H1 (cell line): ENCODE measurements at places on chromosomes 6 and 20. TPM values are rescaled to one million over a fixed set of nuclear protein-coding genes. Genes with fewer than 3 reads are reported as not detected.

NKAIN4 gene
- 17.0 and 21.9 TPM in 2 replicates for polyA plus RNA-seq

DNA sequence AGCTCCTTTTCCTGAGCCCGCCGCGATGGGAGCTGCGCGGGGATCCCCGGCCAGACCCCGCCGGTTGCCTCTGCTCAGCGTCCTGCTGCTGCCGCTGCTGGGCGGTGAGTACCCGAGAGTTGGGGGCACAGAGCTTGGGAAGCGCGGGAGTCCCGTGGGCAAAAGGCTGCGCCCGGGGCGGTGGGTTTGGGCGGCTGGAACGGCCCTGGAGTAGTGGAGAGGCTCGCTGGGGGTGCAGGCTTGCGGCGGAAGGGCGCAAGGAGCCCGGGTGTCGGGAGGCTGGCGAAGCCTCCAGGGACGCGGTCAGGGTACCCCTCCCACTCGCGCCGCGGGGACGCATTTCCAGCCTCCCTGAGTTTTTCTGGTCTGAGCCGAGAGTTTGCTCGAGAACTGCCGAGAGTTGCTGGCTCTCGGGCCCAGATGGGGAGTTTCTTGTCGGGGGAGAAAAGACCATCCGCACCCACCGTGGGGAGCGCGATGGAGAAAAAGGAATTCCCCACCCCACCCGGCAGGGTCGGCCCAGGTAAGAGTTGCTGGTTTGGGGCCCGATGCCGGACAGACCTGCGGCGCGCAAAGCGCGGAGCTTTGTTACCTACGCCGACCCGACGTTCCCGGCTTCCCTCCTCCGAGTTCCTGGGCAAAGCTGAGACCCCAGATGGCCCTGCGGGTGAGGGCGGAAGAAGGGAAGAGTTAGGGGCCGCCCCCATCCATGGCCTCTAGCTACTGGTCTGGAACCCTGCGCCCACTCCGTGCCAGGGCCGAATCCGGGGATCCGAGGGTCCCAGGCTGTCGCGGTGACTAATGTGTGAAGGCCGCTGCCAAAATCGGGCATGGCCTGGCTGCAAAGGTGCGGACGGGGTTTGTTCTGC lies 584 bp downstream of the PTK7 start:
- peaks cover 17% of the 10 kb centered on the region; the same call in 1 of the 2 replicates for H3K4me1 ChIP-seq
- DNase-seq = no peak
- H3K27me3 ChIP-seq = no peaks in the 10 kb centered on the region
- H3K4me3 ChIP-seq = peak overlapping the region; percentile 94

DNA sequence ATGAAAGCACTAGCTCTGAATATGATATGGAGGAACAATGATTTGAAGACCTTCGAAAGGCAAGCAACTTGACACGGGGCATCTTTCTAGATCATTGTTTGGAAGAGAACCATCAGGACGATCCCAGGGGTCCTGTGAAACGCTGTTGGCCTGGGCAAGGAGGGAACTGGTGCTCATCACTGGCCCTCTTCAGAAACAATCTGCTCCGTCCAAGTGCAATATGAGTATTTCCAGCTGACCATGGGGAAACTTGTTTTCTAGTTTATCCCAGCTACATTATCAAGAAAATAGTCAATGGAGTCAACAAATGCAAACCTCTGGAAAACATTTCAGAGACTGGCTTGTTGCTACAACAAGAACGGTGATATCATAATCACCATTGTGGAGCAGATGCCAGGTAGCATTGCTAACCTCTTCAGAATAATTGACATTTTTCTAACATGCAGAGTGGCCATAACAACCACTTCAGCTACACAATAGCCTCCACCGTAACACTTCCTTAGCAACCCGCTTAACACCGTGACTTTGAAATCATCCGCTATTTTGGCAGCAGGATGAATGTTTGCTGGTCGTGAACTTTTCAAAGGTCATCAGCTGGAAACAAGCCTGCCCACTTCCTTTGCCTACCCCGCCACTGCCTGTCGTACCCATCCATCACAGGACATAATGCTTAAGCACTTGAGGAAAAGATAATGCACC lies 112.0 kb upstream of the PDE10A start:
- no peaks in the 10 kb centered on the region for H3K36me3 ChIP-seq
- no peaks in the 10 kb centered on the region; the same call in 1 of the 2 replicates for H3K27me3 ChIP-seq
- H3K4me3 ChIP-seq = no peak overlapping the region
- no peak for DNase-seq

DNA sequence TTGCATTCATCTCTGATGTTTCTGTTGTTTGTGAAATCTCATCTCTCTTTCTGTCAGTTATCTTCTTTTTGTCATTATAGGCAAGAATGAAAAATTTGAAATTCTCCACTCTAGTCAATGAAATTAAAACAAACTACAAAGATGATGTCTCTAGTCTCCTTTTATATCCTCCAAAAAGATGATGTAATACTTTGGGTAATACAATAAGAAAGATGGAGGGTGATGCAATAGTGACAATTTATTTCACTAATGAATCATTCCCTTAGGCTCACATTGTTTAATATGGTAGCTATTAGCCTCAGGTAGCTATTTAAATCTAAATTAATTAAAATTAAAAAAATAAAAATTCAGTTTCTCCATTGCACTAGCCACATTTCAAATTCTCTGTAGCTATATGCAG lies 145.4 kb downstream of the UST start:
- H3K27me3 ChIP-seq = no peaks in the 10 kb centered on the region
- DNase-seq = no peak
- no peaks in the 10 kb centered on the region for H3K4me1 ChIP-seq

DNA sequence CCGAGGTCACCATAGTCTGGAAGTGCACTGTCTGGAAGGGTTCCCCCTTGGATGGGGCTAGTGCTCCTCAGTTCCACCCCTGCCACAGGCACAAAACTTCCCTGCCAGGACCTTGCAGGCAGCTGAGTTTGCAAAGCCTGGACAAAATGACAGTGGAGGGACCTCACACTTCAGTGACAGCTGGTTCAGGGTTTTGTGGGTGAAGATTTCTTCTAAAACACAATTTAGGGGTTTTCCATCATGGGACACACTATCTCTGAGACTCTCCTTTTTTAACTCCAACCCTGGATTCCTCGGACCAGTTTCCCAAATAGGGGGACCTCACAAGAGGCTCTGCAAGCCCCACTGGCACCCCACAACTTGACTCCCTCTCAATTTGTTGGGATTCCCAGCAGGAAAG lies 33.6 kb upstream of the PREX1 start:
- no peaks in the 10 kb centered on the region for H3K27me3 ChIP-seq
- H3K27ac ChIP-seq = no peak overlapping the region
- H3K4me3 ChIP-seq = no peak overlapping the region
- no peak for DNase-seq

DNA sequence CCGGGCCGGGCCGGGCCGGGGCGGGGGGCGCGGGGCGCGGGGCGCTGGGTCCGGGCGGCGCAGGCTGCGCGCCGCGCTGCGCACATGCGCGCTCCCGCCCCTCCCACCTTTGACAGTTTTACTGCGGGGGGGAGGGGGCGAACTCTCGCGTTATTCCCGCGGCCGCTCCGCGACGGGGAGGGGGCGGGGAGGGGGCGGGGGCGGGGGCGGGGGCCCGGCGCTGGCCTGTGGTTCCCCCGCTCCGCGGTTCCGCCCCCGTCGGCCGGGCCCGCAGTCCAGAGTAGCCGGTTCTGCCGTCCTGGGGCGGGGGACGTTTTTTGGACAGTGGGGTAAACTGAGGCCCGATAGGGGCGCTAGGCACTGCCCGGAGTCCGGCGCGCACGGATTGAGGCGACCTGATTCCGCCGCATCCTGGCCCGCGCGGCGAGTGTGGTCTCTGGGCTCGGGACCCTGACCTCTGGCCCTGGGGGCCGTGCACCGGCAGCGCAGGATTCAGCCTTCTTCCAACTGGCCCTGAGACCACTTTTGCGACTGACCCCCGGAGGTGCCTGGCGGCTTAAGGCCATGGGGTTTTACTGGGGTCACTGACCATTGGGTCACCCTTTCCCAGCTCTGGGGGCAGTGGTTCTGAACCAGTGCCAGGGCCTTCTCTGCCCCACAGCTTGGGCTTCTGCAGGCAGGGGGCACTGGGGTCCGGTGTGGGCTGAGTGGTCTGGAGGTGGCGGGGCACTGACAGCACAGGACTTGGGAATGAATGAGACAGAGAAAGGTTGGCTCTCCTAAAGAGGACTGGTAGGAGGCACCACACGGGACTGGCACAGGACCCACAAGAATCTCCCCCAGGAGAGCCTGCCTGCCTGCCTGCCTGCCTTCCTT lies at the start of gene ZNF512B:
ZNF512B (minus strand) TSS at position 93 of the 876 bp plus-strand sequence. CDS start 1,980 bp downstream, outside the sequence.
- peaks cover 24% of the 10 kb centered on the region for H3K36me3 ChIP-seq
- peak within 1 kb of the TSS; percentile 57 for H3K4me3 ChIP-seq
- DNase-seq = no peak
- H3K27me3 ChIP-seq = 0 out of 2 replicates have a peak, but pooled peaks cover 3% of the 10 kb centered on the region
- peaks cover 11% of the 10 kb centered on the region for H3K4me1 ChIP-seq

DNA sequence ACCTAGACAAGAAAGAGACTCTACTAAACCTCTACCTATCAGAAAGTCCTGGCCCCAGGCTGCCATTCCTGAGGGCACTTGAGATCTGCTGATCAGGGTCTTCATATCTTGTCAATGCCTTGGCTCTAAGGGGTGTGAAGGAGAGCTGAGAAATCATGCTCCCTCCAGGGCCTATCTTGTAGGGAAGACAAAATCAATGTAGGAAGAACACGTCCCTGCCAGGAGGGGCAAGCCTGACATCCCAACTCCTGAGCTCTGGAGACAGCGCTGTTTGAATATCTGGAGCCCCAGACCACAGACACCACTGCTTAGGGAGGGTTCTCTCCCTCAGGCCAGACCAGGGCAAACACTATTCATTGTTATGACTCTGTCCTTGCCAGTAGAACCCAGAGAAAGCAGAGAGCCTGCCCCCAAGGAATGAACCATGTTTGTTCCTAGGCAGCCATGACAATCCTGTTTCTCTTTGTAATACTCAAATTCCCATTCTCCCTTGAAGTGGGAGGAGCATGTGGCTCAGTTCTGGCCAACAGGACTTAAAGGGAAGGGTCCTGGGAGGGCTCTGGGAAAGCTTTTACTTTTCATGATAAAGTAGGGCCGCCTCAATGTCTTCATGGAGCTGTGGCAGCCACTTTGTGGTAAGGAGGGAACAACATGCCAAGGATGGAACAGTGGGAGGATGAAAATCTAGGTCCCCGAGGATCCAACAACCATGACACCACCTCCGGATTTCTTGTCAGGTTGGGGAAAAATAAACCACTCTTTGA lies 1.8 kb upstream of the FASTKD5 start:
- 0 out of 2 replicates have a peak, but pooled peaks cover 2% of the 10 kb centered on the region for H3K4me1 ChIP-seq
- no peak overlapping the region for H3K27ac ChIP-seq
- H3K36me3 ChIP-seq = peaks cover 15% of the 10 kb centered on the region
- no peak overlapping the region for H3K4me3 ChIP-seq

GRCh38 chr6:44386929-44387345 lies 569 bp upstream of the CDC5L start:
- H3K27me3 ChIP-seq = no peaks in the 10 kb centered on the region
- peak overlapping the region; percentile 83 for H3K4me3 ChIP-seq
- H3K4me1 ChIP-seq = no peaks in the 10 kb centered on the region
- DNase-seq = no peak

GRCh38 chr6:169096388-169096787 lies 157.3 kb downstream of the THBS2 start:
- peaks cover 4% of the 10 kb centered on the region; the same call in 1 of the 2 replicates for H3K4me1 ChIP-seq
- DNase-seq = no peak
- H3K4me3 ChIP-seq = no peak overlapping the region
- no peaks in the 10 kb centered on the region for H3K36me3 ChIP-seq
- H3K27me3 ChIP-seq = no peaks in the 10 kb centered on the region
- H3K27ac ChIP-seq = no peak overlapping the region

GGT7 gene
- 20.2 and 31.7 TPM in 2 replicates for polyA plus RNA-seq

DNA sequence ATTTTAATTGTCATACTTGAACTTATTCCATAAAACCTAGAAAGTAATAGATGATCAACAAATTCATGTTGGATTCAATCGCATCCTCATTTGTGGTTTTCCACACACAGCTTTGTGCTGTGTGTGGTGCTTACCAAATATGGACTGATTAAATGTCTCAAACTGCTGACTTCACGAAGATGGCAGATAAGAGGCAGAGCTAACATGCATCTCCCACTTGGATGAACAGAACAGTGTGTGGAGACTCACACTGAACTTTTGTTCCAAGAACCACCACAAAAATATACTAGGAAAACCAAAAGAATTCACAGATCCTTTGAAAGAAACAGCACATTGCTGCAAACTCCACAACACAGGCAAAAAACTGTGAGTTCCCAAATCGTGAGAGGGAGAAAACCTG lies 603.7 kb downstream of the TENT5A start:
- H3K27ac ChIP-seq = no peak overlapping the region
- no peaks in the 10 kb centered on the region for H3K27me3 ChIP-seq
- H3K36me3 ChIP-seq = no peaks in the 10 kb centered on the region
- H3K4me3 ChIP-seq = no peak overlapping the region

DNA sequence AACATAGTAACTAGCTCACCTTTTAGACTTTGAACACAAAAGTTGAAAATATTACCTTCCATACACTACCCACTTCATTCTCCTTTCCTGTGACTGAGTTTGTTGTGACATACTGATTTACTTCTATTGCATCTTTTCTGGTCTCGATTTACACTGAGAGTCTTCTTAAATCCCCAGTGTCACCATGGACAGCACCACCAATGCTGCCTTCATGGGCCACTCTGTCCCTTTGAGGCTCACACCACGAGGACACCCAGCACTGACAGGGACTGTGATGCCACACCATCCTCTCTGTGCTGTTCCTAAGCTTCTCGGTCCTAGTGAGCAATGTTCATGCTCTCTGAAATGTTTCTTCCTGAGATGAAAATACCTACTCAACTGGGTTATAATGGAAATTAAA lies 337.1 kb upstream of the IRAK1BP1 start:
- no peak for DNase-seq
- no peak overlapping the region for H3K4me3 ChIP-seq
- no peak overlapping the region for H3K27ac ChIP-seq
- no peaks in the 10 kb centered on the region for H3K36me3 ChIP-seq
- H3K4me1 ChIP-seq = no peaks in the 10 kb centered on the region

DNA sequence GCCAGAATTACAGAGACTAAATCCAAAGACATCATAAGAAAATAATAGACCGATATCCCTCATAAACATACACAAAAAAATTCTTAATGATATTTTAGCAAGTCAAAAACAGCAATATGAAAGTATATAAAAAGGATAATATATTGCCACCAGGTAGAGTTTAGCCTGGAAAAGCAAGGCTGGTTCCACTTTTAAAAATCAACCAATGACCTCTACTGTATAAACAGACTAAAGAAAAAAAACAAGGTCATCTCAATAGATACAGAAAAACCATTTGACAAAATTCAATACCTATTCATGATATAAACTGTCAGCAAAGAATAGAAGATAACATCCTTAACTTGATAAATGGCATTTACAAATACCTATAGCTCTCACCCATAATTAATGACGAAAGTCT lies 9.7 kb downstream of the SERINC1 start:
- H3K36me3 ChIP-seq = no peaks in the 10 kb centered on the region
- no peak overlapping the region for H3K4me3 ChIP-seq
- H3K27me3 ChIP-seq = no peaks in the 10 kb centered on the region
- no peak for DNase-seq
- no peaks in the 10 kb centered on the region for H3K4me1 ChIP-seq

DNA sequence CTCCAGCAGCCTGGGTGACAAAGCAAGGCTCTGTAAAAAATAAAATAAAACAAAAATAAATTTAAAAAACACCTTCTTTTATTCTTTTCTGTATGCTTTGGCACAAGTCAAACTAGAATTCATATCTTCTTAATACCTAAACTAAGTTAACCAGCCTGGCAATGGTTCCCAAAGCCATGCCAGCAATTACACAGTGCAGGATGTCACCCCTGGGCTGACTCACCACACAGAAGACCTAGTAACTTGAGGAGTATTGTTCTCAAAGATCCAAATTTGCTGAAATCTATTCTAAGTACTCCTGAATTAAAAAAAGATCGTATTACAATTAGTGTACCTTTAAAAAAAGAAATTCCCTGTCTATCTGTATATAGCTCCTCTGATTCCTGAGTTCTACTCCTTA lies 162.7 kb upstream of the SGK1 start:
- H3K36me3 ChIP-seq = no peaks in the 10 kb centered on the region
- no peak overlapping the region for H3K4me3 ChIP-seq
- H3K27me3 ChIP-seq = no peaks in the 10 kb centered on the region
- H3K4me1 ChIP-seq = no peaks in the 10 kb centered on the region

SLC4A11 gene
- 11.9 and 20.9 TPM in 2 replicates for polyA plus RNA-seq
